ENCODE measurements at places on chromosomes 6 and 20. TPM values are rescaled to one million over a fixed set of nuclear protein-coding genes. Genes with fewer than 3 reads are reported as not detected.

The FRMD1 gene
- total RNA-seq = not detected

The CST9L gene
- not detected for total RNA-seq

The BFSP1 gene
- 1.2 TPM for total RNA-seq

The F13A1 gene
- 55.1 TPM for total RNA-seq

The PRICKLE4 gene
- 13.1 TPM for total RNA-seq
